Stimulated activated CD4-positive, alpha-beta T cell treated with anti-CD3 and anti-CD28 coated beads, TNF-alpha, amount 100 ng/mL, for 24 hours (primary cell): ENCODE measurements at places on chromosomes 11 and 22.

- no peak for DNase-seq
Observed at GRCh38 chr11:27934830-27935145, 173.2 kb downstream of the KIF18A start.

- DNase-seq, result no peak
Observed at GRCh38 chr11:130813196-130813595, 103.1 kb downstream of the SNX19 start.

DNA sequence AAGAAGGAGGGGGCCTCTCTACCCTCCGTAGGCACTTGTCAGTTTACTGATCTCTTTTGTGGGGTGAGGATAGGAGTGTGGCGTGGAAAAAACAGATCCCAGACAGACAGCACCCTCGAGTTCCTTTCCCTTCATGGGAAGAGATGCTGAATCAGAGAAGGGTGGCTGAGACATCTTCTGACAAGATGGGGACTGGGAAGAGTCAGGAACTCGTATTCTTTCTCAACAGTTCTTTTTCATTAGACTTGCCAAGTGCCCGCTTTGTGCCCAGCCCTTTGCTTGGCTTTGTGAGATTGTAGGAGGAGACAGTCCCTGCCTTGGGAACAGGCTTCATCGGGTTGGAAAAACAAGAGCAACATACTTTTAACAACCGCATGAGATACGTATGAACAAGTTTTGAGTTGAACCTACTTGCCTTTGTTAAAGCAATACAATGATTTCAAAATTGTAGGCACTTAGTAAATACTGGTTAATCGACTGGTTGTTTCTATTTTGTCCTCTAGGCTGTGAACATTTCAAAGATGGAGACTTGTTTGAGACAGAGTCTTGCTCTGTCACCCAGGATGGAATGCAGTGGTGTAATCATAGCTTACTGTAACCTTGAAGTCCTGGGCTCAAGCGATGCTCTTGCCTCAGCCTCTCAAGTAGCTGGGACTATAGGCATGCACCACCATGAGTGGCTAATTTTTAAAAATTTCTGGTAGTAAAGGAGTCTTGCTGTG, 1.1 kb downstream of the RRM1 start:
- DNase-seq, result no peak

- DNase-seq, result no peak
Observed at GRCh38 chr11:2477254-2477653, 32.4 kb downstream of the KCNQ1 start.
